ENCODE measurements at places on chromosomes 6 and 20. TPM values are rescaled to one million over a fixed set of nuclear protein-coding genes. Genes with fewer than 3 reads are reported as not detected.

The TBXT gene
- not detected for total RNA-seq

The SYNJ2 gene
- 33.4 TPM for total RNA-seq

The TMEM239 gene
- total RNA-seq, result not detected

The EYS gene
- not detected for total RNA-seq
